ENCODE measurements at places on chromosomes 1 and 21.

DNA sequence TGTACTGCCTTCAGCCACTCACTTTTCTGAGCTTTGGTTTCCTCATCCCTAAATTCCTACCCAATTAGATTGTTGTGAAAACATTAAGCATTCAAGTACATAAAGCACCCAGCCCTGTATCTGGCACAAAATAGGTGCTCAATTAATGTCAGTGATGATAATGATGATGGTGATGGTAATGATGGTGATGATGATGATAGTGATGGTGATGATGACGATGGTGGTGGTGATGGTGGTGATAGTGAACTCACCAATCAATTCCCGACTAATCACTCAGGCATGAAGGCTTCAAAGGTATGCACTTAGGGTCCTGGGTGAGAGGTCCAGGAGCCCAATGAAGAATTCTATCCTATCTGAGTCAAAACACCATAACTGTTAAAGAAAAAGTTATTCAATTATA is 383.5 kb downstream of the MATN1 start:
- no peak for DNase-seq

DNA sequence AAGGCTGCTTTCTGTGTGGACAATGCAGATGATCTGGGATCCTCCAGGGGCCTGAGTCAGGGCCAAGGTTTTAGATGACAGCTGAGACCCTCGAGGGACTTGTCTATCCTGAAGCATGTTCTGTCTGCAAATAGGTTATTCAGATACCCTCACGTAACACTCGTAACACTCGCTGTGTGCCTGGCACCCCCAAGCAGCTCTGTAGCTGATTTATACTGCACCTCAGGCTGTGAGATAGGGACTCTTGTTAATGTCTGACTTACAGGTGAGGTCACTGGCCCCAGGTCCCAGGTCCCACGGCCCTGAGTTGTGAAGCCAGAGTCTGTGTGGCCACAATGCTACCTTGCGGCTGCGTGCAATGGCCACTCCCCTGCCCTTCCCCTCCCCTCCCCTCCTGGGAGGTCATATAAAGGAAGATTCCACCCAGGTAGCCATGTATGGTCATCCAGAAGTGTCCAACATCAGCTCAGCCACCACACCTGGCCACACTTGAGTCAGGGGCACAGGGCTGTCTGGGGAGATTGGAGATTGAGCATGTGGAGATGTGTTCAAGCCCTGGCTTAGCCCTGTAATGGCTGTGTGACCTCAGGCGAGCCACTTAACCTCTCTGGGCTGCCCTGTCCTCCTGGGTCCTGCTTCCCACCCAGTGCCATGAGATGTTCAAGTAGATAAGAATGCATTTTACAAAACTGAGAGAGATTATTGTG is 687.7 kb downstream of the MATN1 start:
- no peak for DNase-seq

- DNase-seq = no peak
Observed at GRCh38 chr1:226405411-226405988, 2.4 kb downstream of the PARP1 start.

- no peak for DNase-seq
Observed at GRCh38 chr1:32521165-32521564, 18.1 kb upstream of the ZBTB8A start.

DNA sequence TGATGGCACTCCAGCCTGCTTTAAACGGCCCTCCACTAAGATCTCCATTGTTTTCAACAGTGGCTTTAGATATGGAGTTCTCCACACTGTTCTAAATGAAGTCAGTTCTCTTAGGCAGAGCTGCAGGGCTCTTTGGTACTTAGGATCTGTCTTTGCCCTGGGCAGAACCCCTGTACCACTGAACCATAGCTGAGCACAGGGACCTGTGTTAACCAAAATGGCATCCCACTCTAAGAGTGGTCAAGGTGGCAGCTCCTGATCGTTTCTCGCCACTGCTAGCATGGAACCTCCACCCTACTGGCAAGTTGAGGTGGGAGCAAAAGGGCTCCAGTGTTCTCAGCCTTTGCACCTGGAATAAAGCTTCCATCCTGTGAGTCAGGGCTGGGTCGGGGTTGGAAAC is 186.7 kb downstream of the TM2D1 start:
- no peak for DNase-seq

DNA sequence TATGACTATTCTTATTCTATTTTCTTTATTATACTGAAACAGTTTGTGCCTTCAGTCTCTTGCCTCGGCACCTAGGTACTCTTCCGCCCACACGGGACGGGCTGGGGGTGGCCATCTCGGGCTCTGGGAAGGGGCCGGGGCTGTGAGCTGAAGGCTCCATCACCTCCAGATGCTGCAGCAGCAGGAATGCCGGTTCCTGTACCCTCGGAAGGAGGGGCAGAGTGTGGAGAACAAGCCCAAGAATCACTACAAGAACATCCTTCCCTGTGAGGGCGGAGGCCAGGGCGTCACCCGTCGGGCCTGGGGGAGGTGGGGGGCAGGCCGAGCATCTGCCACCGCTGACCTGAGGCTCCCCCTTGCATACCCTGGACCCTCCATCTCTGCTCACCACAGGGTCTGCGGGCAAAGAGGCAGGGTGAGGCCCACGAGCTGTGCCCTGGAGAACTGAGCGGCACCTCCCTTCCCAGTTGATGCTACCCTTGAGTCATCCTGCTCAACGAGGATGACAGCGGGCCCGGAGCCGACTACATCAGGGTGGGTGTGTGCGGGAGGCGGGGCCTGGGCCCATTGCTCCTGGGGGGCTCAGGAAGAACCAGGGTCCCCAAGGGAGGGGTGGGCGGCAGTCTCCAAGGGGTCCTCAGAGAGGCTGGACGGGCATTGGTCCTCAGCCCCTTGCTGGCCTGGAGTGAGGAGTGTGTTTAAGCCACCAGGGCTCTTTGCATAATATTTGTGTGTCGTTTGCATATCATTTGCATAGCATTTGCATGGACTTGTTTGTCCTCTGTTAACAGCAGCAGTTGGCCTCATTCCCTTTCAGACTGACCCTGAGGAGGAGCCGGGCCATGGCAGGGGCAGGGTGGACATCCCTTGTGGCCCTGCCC is 7.5 kb downstream of the RNF223 start:
- no peak for DNase-seq

DNA sequence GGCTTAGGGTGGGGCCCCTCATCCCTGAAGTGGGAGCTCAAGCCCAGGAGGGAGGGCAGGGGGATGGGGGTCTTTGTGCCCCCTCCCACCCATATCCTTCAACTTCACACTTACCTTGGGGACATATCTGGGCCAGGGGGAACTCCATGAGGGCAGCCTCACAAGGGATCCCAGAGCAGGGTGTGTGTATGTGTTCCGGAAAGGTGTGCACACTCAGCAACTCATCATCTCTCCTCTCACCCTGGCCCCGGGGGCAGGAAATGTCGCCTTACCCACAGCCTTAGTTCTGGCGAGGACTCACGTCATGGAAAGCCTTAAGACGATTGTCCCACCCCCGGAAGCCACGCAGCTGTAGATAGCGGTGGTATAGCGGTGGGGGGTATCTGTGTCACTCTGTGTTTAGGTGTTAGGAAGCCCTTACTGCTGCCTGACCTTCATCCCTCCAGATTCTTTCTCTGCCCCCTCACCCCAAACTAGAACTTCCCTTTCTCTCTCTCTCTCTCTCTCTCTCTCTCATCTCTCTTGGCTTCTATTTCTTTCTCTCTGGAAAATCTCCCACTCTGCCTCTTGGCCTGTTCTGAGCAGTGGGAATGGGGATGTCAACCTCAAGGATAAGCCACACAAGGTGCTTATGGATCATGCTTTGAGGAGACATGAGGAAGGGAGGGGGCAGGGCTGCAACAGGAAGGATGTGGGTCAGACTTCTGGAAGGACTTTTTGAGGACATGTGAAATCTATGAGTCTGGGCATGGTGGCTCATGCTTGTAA is at the start of gene SH2D2A:
TSS of gene SH2D2A (minus strand) at position 288 of the 768 bp plus-strand sequence. CDS start at position 148, 140 bp downstream.
- no peak for DNase-seq

GRCh38 chr1:228278432-228278941 is 70.6 kb downstream of the OBSCN start:
- no peak for DNase-seq

DNA sequence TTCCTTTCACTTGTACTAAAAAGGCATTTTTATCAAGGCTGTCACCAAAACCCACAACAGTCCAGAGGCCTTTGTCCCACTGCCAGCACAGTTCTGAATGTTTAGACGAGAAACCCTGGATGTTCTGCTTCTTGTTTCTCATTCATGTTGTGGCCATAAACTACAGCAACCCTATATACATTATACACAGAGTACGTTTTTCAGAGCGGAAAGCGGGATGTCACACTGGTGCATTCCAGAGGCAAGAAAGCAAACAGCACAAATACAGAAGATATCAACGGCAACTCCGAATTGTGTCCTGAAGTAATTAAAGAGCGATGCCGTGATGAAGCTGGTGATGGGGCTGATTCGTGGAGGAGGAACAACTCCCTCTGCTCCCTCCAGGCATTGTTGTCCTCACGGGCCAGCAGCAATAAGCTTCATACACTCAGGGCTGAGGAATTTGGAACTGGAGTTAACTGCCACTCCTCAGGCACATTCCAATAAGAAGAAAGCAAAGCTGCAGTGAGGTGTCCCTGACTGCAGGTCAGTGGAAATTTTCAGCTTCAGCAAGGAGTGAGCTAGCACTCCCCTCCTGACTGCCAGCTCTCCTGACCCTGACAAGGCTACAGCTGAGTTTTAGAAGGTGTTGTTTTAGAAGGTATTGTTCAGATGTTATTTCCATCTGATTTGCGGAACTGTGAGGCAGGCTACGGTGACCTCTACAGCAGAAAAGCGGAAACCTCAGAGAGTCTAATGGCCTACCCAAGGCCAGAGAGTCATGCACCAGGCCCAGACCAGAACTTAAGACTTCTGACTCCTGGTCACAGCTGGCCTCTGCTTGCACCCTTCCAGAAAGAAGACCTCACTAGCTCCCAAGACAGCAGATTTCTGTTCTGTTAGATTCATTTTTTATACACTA is 149.0 kb downstream of the TGFBR3 start:
- DNase-seq = peak; percentile 71

GRCh38 chr1:86138746-86139145 is 17.8 kb downstream of the COL24A1 start:
- no peak for DNase-seq

GRCh38 chr1:245730801-245731200 is 576.0 kb downstream of the KIF26B start:
- DNase-seq = no peak

DNA sequence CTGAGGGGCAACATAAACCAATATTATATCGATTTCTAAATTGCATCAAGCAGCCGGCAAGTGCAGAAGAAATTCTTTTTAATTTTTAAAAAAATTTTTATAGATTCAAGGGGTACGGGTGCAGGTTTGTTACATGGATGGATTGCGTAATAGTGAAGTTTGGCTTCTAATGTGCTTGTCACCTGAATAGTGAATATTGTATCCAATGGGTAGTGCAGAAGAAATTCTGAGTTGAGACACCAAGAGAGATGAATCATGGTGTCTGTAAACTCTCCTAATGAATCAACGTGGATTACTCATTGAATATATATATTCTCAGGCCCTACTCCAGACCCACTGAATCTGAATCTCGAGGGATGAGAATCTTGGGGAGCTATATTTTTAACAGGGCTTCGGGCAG is 253.7 kb upstream of the FOXD3 start:
- DNase-seq = no peak

DNA sequence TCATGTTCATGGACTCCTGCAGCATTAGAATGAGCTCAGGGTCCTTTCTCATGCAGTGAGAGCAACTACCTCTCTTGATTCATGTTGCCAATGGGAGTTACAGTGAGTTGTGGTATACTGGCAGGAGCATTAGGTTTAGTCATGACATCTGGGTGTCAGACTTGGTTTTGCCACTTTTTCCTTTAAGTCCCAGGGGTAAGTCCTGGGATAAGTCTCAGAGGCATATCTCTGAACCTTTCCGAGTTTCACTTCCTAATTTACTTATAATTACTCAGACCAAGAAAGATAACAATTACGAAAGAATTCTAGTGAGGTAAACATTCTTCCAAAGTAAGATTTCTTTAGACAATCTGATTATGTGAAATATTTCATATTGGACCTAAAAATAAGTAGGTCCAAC is 606.0 kb downstream of the SMYD3 start:
- DNase-seq = no peak

GRCh38 chr1:58588396-58588795 is 11.3 kb upstream of the TACSTD2 start:
- no peak for DNase-seq

GRCh38 chr1:228860911-228861831 is 125.9 kb downstream of the RHOU start:
- DNase-seq = peak; percentile 95

- no peak for DNase-seq
Observed at GRCh38 chr1:88401313-88401712, 282.8 kb upstream of the PKN2 start.

DNA sequence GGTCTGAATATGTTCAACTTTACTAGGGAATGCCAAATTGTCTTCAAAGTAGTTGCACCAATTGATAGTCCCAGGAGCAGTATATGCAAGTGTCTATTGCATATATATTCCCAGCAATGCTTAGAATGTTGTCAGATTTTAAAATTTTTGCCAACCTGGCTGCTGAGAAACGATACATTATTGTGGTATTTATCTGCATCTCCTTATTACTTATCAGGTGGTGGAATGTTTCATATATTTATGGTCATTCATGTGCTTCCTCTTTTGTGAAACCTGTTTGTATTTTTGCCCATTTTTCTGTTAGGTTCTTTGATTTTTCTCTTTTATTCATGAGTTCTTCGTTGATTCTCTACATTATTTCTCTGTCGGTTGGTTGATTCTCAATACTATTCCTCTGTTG is 39.5 kb downstream of the COLGALT2 start:
- DNase-seq = no peak

DNA sequence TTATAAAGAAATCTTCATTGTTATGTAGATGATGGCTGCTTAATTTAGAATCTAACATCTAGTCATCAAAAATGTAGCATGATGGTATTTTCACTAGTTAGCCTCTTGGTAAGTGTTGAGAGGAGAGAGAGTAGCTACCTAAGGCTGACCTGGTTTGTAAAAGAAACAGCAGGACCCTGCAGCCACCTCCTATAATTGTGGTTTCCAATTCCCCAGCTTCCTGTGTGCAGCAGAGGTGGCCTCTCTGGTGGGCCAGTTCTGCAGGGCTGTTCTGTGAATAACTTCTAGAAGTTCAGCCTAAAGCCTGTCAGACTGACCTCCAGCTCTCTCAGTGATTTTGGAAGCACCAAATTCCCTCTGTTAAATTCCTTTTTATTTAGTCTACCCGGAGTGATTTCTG is 246.4 kb upstream of the LRRC7 start:
- no peak for DNase-seq

DNA sequence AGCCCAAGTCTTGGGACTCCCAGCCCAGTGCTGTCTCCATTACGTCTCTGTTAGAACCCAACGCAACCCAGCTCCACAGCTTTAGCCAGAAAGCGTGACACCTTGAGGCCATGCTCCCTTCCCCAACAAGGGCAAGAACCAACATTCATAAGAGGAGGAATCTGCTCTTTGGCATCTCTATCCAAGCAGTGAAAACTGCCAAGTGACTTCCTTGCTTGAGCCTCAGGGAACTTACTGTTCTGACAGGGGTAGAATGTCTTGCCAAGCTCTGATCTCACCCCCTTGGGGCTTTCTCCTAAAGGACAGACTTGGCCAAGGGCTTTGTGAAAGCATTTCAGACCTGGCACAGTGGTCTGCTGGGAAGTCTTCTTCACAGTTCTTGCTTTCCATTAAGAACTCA is 56.6 kb downstream of the SYT6 start:
- DNase-seq = no peak

Measured in HTR-8/SVneo (cell line).